Amygdala (tissue), 56 donors: ENCODE measurements at places on chromosomes 13 and 19.

DNA sequence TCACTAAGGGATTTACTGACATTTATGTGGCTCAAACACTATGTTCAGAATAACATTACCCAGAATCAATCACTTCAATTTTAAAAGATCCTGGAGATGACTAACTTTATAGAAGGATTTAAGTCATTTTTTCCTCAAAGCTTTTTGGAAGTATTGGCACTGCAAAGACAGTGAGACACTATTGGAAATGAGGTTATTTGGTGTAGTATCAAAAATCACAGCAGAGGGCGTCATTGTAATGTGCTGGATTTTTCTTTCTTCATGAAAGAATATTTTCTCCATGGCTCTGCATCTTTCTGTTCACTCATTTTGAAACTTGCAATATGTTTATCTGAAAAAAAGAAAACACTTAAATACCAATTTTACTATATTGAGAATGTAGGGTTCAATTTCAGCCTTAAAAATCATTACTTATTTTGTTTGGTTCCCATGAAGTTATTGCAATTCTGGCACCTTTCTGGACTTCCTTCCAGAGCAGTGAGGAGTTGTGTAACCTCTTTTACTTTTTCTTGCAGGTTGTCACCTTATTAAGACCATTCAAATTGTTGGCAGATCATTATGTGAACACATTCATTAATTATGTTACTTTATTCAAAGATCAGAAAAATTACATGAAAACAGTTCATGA, 3.7 kb upstream of the CSNK1A1L start:
- no peak for DNase-seq

- no peak for DNase-seq
Measured at GRCh38 chr13:50847501-50847900, 4.0 kb upstream of the DLEU7 start.

DNA sequence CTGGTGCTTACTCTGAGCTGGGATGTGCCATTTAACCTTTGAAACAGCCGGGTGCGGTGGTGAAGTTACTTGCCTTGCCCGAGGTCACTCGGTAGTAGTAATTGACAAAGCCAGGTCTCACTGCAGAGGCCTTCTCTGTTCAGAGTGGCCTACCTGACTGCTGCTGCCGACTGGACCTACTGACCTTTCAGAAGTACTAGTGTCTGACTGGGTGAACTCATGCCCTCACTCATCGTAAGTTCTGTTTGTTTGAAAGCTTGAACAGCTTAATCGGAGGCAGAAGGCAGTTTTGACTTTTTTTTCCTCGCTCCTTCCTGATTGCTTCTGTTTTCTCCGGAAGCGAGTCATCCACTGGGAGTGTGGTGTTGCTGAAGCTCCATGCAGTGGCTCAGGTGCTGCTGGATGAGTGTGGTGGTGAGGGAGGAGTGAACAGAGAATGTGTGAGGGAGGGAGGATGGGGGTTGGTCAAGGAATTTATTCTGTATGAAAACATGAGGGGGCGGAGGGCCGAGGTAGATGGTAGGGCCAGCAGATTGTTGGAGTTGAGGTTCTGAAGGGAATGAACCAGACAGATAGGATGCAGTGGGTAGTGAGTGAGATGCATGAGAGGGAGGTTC, 2.7 kb downstream of the SPINT2 start:
- no peak for DNase-seq

GRCh38 chr19:49106648-49107135, 7.5 kb upstream of the LIN7B start:
- DNase-seq, result no peak

GRCh38 chr13:101258509-101258908, 157.8 kb downstream of the NALCN start:
- no peak for DNase-seq

GRCh38 chr13:98112456-98112855, 30.4 kb upstream of the FARP1 start:
- DNase-seq, result no peak

GRCh38 chr19:11347546-11348039, 1.3 kb downstream of the CCDC159 start:
- DNase-seq, result no peak

DNA sequence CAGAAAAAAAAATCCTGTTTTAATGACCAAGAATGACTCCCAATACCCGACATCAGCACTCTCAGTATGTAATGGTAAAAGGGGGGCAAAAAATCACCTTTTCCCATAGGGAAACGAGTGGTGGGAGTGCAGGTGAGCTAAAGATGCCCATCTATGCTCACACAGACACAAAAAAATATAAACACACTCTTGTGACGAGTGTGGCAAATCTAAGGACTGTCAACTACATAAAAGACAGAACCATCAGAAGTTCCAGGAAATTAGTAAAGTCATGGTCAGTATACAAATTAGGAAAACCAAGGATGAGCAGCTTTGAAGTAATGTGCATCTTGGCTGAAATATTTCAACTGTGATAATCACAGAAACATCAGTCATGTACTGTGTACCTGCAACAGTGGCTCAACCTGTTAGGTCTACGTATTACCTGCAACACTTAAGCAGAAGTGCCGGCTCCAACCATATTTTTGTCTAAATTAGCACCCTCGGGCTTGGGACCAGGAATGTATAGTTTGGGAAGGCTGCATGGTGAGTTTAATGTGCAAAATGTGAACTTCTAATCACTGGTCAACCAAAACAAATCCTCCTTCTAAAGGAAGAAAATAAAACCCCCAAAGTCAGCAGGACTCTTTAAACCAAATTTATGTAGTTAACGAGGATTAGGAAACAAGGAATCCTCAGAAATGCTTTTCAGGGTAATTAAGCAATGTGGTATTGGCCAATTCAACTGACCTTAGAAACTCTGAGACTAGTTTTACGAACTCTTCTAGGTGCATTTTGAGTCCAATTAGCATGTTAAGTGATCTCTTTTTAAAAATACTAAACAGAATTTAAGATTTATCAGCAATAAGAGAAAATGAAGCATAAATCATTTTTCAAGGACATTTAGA, 24.3 kb downstream of the ANKRD10 start:
- no peak for DNase-seq

- DNase-seq, result no peak
Measured at GRCh38 chr13:67855741-67856238, 625.7 kb upstream of the PCDH9 start.

DNA sequence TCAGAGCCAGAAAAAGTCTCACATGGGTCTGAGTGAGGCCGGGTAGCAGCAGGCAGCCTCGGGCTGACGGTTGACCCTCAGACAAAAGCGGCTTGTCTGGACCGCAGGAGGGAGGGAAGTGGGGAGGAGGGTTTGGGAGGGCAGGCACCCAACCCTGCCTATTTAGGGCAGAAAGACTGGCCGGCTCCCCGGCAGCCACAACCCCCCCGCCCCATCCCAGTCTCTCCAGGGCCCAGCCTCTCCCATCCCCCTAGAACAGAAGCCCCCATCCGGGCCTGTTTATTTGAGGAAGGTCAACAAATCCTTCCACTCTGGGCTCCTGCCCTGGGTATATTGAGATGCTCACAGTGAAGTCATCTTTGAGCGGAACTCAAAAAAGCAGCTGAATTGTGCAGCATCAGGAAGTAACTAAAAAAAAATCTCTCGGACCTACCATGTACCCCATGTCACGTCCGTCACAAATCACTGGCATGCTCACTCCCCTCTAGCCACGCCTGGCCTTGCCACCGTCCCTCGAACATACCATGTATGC, 6.3 kb downstream of the DACT3 start:
- DNase-seq, result peak; percentile 72

- no peak for DNase-seq
Measured at GRCh38 chr13:28717170-28717569, 1.6 kb downstream of the SLC46A3 start.

DNA sequence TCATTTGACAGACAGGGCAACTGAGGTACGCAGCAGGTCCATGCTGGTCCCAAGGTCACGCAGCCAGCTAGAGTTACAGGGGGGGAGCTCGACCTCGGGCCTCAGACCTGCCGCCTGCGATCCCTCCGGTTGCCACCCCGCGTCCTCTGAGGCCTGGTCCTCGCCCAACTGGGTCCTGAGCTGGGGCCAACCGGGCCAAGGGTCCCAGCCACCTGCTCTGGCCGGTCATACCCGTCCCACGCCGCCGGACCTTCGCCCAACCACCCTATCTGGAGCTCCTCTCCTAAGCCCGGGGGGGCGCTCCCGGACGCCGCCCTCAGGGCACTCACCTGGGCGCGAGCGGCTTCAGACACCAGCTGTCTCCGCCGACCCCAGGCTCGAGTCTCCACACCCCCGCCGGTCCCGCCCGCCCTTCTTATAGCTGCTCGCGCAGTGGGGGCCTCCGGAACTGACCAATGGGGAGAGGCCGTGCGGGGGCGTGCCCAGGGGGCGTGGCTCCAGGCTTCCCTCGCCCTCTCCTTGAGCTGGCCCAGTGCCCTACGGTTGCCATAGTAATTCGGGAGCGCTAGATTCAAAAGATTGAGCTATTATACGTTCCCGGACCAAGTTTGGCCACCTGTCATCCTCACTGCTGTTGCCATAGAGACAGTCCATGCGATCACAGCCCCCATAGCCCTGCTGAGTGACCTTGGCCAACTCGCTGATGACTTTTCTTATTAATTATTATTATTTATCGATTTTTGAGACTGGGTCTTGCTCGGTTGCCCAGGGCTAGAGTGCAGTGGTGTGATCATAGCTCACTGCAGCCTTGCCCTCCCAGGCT, at the start of gene PLIN5:
PLIN5 (minus strand) TSS at position 389 of the 823 bp plus-strand sequence. CDS start 1,150 bp downstream, outside the sequence.
- peak; percentile 28 for DNase-seq

- peak; percentile 29 for DNase-seq
Measured at GRCh38 chr19:12884926-12885748, 1.9 kb downstream of the KLF1 start.

DNA sequence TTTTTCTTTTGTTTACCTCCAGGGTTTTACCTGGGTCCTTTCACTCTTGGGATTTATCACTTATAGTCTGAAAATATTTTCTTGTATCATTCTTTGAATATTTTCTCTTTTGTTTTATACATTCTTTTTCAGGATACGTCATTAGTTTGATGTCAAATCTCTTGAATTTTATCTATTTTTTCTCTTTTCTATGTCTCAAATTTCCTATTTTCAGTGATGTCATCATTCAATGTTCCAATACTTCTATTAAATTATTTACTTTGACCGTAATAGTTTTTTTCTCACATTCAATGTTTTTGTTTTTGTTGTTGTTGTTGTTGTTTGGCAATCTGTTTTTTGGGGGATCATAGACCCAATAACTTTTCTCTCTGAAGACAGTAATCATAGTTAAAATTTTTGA, 83.5 kb downstream of the PRR20E start:
- DNase-seq, result no peak

- no peak for DNase-seq
Measured at GRCh38 chr13:93199856-93200255, 26.8 kb upstream of the GPC6 start.

- DNase-seq, result no peak
Measured at GRCh38 chr13:39910833-39911232, 255.4 kb downstream of the COG6 start.

GRCh38 chr13:50531917-50532899, 311.3 kb downstream of the DLEU7 start:
- no peak for DNase-seq

DNA sequence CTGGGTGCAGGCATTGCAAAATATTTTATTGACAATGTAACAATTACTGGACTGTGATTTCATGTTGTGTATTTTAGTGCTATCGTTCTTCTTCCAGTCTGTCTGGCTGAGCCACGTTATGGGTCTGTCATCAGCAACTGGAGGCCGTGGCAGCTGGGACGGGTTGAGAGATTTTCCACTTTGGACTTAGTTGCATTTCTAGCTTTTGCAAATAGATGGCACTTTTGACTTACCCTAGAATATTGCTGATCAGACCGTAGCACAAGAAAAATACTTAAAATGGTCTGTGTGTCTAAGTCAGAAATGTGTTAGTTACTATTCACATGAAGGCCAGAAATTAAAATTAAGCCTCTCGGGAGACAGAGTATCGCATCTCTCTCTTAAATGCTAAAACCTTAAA, 211.1 kb downstream of the TEX29 start:
- no peak for DNase-seq

GRCh38 chr13:98664047-98664446, 87.1 kb upstream of the STK24 start:
- no peak for DNase-seq

GRCh38 chr19:49631014-49631588, 8.8 kb downstream of the RRAS start:
- no peak for DNase-seq

DNA sequence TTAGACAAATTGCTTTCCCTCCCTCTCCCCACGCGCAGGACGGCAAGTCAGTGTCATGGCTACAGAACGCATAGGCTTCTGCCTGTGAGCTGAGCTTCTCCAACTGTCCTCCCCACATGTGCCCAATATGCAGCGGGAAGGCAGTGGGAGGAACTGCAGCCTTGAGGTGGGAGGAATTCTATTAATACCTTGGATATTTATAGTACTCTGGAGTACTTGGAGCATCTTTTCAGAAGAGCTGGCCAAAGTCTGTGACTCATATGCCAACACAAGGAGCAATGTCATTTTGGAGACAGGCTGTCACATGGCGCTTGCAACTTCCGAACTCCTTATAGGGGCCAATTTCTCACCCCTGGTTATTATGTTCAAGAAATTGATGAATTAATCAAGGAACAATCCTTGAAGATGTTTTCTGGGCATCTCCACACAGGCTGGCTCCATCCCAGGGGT, 245.0 kb upstream of the SERP2 start:
- DNase-seq, result no peak

DNA sequence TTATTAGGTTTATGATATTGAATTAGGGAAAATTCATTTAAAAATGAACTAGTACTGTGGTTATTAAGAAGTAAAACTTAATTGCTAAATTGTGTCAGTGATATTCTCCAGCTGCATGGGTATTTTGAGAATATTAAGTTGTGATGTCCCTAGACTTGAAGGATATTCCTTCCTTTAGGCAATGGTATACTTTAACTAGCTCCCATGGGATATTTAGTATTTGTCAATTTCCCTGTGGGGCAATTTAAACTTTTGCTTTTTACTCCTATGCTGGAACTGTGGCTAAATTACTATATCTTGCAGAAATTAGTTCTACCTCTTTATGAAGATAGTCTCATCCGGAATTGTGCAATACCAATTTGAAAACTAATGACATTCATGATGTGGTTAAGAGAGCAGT, 151.6 kb upstream of the CSNK1A1L start:
- DNase-seq, result no peak

- DNase-seq, result no peak
Measured at GRCh38 chr19:10861103-10861651, 10.2 kb upstream of the CARM1 start.

GRCh38 chr13:52955472-52955874, 73.1 kb upstream of the OLFM4 start:
- DNase-seq, result no peak

DNA sequence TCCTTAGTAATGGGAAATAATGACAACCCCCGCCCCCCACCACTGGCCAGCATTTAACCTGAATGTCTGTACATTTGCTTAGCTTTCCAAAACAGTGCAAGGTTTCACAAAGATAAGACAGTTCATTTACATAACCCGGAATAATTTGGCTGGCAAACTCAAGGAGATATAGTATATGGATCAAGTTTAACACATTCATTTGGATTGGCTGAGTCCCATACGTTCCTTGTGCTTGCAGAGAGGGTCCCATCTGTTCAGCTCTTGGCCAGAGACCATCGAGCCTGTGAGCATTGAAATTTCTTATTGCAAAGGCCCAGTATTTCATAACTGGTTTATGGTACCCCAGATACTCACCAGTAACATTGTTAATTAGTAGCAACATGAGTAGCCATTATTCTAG, 116.5 kb downstream of the GPC6 start:
- no peak for DNase-seq
